ENCODE measurements at places on chromosomes 13 and 19.

DNA sequence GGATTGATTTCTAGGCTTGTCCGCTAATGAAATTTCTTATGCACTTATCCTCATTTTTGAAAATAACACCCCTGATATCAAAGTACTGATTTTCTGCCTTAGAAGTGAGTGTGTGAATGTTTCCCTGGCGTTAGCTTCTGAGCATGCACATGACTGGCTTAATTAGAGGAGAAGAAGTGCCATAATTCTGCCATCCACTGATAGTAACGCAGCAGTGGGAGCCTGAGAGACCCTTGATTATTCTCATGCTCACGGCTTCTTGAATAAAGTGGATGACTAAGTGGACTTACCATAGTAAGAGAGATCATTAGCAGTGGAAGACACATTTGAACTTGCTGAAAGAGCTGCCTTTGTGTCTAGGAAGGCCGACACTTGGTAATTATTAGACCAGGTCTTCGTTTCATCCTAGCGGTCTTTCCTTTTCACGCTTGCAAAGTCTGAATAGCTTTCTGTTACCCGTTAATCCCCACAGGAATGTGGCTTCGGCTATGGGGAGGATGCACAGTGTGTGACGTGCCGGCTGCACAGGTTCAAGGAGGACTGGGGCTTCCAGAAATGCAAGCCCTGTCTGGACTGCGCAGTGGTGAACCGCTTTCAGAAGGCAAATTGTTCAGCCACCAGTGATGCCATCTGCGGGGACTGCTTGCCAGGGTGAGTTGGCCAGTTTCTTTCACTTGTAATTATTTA is 45.3 kb downstream of the TNFRSF19 start:
- DNase-seq = no peak

- peak; percentile 51 for DNase-seq
Observed at GRCh38 chr19:2503521-2504109, 27.7 kb downstream of the GADD45B start.

DNA sequence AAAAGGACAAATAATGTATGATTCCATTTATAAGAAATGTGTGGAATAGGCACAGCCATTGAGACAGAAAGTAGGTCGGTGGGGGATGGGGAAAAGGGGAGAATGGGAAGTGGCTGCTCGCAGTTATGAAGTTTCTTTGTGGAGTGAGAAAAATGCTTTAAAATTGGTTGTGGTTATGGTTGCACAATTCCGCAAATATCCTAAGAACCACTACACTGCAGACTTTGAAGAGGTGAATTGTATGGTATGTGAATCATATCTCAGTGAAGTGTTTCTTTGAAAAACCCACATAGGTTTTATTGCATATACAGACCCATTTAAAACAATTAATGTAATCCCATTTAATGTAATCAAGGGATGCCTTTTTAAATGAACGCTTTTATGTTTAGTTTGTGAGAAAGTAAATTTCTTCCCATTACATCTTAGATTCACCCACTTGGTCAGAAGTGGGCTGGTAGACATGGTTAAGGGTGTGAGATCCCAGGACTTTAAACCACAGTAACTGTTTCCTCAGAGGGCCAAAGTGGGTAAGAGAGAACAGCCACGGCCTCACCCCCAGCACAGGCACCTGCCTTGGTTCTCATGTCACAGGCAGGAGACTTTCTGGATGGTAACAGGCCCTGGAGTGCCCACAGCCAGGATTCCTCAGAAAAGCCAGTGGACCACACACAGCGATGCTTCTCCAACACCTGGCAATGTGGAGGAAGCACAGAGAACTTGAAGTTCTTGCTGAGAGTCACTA is 119.3 kb upstream of the GJB6 start:
- no peak for DNase-seq

DNA sequence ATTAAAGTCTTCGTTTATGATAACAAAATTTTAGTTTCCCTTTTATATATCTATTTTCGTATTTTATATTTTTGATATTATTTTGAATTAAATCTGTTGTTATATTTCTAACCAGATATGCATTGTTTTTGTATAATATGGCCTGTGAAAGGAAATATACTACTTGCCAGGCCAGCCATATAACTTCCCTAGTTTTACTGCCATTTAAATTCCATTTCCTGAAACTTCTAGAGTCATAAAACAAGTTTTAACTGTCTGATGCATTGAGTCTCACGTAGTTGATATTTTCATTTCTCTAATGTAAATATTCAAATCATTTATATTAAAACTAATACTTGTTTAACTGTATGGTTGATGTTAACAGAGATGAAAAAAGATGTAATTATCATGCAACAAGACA is 13.5 kb downstream of the ESD start:
- DNase-seq = no peak

DNA sequence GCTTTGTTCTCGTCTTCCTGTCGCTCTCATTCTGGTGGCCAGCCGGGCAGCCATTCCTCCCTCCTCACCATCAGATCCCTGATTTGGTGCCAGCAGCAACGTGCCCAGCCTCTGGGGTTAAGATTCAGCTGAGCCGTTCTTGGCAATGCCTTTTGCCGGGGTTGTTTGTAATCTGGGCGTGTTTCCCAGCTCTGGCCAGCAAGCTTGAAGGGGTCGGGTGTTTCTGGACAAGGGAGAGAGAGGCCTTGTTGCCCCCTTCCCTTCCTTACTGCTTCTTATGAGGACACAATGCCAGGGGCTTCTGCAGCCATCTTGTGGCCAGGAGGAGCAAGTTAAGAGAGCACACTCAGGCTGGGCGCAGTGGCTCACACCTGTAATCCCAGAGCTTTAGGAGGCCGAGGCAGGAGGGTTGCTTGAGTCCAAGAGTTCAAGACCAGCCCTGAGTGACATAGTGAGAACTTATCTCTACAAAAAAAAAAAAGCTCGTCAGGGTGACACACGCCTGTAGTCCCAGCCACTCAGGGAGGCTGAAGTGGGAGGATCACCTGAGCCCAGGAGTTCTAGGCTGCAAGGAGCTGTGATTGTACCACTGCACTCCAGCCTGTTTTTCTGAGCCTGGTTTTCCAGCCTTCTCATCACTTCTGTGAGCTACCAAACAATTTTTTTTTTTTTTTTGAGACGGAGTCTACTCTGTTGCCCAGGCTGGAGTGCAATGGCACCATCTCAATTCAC is 10.7 kb upstream of the CRTC1 start:
- DNase-seq = no peak

GRCh38 chr13:22451327-22451741 is 729.4 kb upstream of the SGCG start:
- DNase-seq = no peak

- DNase-seq = no peak
Observed at GRCh38 chr19:3233831-3234230, 9.4 kb downstream of the CELF5 start.

- DNase-seq = no peak
Observed at GRCh38 chr19:19205416-19206410, 2.5 kb upstream of the NR2C2AP start.
